ENCODE measurements at places on chromosomes 4 and X.
A peak's percentile ranks its signal among the peaks of the same experiment; 100 is the strongest.

- DNase-seq, result no peak
These were observed 7.3 kb upstream of the SRP72 start for GRCh38 chr4:56460085-56460484.

GRCh38 chrX:63735882-63736281 is 49.1 kb downstream of the ARHGEF9 start:
- no peak for DNase-seq

DNA sequence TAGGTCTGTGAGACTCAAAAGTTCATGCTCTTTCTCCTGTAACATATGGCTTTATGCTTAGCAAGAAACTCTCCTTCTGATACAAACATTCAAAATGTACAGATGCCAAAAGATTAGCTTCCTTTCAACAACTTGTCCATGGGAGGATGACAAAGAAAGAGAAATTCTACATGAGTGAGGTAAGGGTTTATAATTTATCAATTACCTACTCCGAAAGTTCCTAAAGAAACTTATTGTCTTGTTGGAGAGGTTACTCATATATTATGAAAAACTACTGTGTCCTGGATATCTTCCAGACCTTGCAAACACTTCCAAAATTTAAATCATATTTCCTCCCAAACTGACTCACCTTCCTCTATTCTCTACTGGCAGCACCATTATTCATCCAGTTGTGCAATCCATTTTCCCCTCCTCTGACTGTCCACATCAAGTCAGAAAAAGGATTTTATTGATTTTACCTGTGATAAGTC is 65.1 kb downstream of the ENPEP start:
- DNase-seq, result no peak

GRCh38 chrX:2928583-2929434 is at the start of gene ARSD:
ARSD (minus strand) TSS chrX:2929339; CDS start chrX:2929275, 64 bp downstream.
- DNase-seq, result peak; percentile 7

- DNase-seq, result no peak
These were observed 153.6 kb downstream of the MAGEB17 start for GRCh38 chrX:16320765-16321355.

GRCh38 chr4:93446038-93446437 is 382.5 kb upstream of the ATOH1 start:
- no peak for DNase-seq

DNA sequence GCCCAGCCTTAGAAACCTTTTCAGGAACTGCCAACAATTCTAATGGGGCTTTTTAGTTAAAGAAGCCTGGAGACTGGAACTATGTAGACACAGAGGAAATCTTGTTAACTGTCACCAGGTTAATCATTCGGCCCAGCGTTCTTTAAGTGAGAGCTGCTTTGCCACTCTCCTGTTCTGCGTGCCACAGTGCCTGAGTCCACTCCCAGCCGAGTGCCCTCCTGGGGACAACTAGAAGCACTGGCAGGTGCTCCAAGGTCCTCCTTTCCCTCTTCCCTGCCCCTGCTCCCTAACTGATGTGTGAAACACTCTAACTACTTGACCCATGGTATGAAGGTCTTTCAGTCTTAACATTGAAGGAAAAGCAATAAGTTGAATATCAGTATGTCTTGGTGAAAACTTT is 151.2 kb upstream of the TLL1 start:
- DNase-seq, result no peak

DNA sequence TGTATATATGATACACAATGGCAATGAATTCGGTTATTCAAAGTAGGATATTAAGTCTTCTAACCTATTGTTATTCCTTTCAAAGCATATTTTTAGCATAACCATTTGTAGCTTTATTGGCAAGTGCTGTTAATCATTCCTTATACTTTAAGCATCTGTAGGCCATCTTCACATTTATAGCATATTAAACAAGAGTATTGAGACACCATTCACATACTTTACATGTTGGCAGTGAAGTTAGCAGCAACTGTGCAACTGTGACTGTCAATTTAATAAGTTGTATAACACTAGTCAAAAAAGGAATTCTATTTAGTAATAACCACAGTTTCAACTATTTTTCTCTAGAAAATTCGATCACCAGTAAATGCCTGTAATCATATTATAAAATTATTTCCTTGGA is 107.3 kb upstream of the MYOZ2 start:
- DNase-seq, result no peak

DNA sequence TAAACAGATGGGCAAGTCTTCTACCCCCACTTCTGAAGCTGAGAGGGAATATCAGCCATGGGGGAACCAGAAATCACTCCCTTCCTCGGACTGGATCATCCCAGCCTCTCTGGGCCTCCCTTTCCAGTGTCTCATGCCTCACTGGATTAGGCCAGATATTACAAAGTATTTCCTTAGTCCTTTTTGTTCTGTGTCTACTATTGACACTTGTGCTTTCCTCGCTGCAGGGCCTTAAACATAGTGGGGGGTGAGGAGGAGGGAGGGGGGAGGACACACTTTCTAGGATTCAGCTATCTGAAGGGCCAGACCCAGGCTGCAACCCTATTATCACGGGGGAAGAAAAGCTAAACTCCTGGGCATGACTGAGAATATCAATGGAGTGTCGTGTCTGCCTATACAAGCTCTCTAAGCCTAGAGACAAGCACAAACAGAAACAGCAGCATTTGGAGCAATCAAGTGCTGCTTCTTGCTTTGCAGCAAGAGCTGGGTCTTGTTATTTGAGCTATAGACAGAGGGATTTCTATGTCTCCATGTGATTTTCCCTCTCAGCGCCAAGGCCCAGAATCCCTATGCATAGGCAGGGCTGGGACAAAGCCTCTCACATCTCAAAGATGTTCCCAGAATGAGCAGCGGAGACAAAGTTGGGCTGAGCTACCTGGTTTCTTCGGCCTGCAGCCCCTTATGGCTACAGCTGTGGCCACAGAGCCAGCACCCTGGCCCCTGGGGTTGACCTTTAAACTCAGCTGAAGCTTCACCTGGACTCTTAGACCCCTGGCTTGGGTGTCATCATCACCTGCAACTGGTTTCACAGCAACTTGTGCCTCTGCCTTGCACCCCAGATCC is 20.2 kb downstream of the PJA1 start:
- no peak for DNase-seq

DNA sequence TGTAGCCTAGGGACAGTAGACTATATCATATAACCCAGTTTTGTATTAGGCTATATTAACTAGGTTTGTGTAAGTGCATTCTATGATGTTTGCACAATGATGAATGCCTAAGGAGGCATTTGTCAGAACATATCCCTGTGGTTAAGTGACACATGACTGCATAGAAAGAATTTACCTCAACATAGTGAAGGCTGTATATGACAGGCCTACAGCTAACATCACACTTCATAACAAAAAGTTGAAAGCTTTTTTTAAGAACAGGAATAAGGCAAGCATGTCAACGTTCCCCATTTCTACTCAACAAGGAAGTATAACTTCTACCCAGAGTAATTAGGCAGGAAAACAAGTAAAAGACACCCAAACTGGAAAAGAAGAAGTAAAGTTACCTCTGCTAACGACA is 165.9 kb upstream of the NDST4 start:
- DNase-seq, result no peak

DNA sequence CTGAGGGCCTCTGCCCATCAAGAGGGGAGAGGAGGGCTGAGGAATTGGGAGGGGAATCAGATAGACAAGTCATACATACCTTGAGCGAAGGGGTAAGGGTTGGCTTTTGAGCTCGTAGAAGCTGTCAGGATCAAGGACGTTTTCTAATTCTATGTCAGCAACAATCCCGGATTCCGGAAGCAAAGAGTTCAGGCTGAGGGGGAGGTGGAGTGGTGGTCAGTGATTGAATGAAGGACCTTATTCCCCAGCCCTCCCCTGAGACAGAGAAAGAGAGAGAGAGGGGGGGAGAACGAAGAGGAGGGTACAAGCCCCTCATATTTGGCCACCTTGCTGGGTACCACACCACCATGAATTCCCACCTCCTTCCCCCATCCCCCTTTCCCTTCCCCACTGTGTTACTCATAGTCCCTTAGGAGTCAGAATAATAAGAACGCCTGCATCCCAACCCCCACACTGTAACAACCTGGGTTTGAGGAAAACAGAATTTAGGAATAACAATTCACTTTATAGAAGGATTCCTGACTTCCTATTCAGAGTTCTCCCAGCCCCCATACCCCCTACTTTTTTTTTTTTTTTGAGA is 2.7 kb downstream of the TFE3 start:
- DNase-seq, result no peak

GRCh38 chrX:53089925-53090324 is 4.0 kb upstream of the KANTR start:
- DNase-seq, result no peak

DNA sequence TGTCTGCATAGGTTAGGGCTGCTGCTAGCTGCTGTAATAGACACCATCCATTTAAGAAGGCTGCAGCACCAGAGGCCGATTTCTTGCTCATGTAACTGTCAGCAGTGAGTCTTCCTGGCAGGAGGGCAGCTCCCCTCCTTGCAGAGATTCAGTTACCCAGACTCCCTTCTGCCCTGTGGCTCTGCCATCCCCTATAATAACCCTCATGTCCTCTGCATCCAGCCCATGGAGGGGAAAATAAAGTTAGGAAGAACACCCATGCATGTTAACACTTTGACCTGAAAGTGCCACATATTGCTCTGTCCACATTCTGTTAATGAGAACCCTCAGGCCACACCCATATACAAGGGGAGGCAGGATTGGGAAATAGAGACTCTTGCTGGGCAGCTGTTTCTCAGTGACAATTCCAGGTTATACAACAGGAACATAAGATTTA is 5.4 kb downstream of the STBD1 start:
- DNase-seq, result no peak

- DNase-seq, result no peak
These were observed 137.3 kb upstream of the PDLIM3 start for GRCh38 chr4:185672618-185673017.

DNA sequence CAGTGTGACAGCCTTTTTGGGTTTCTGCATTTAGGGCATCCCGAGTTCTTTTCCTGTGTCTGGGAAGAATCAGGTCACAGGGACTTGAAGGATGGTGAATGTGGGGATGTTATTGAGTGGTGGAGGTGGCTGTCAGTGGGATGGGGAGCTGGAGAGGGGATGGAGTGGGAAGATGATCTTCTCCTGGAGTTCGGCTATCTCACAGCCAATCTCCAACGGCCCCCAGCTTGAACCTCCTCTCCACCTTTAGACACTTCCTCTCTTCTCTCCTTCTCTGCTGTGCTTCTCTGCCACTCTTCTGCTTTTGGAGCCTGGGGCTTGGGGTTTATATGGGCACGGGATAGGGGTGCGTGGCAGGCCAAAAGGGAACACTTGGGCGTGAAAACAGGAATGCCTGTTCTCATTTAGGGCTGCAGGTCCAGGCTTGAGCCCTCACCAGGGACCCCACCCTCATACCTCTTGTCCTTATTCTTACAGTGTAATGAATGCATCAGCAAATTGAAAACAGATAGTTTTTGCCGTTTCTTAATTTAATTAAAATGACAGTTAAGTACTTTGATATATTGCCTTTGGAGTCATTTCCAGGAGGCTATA is 37.5 kb downstream of the USP9X start:
- DNase-seq, result no peak

- no peak for DNase-seq
These were observed 153.7 kb upstream of the FGF16 start for GRCh38 chrX:77293331-77293995.

- no peak for DNase-seq
These were observed 315.4 kb downstream of the NR3C2 start for GRCh38 chr4:148126825-148127224.

DNA sequence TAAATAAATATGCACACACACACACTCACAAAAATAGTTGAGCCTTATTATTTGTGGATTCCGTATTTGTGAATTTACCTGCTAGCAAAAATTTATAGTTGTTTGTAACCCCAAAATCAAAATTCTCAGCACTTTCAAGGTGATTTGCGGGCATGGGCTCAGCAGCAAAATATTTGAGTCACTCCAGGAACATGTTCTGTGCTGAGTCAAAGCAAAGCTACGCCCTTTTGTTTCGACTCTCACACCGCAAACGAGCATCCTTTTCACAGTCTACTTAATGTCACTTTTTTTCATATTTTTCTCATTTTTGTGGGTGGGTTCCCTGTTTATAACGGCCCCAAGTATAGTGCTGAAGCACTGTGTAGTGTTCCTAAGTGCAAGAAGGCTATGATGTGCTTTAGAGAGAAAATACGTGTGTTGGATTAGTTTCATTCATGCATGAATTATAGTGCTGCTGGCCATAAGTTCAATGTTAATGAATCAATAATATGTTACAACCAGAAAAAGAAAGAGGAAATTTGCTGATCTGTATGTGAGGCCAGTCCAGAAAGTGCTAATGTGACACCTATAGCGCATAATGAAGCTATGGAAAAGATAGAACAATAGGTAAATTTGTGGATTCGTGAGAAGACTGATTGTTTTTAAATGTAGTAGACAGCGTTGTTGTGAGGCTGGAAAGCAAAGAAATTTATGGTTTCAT is 723.2 kb upstream of the AGA start:
- no peak for DNase-seq

- no peak for DNase-seq
These were observed 75.7 kb downstream of the ANXA3 start for GRCh38 chr4:78627046-78627965.

DNA sequence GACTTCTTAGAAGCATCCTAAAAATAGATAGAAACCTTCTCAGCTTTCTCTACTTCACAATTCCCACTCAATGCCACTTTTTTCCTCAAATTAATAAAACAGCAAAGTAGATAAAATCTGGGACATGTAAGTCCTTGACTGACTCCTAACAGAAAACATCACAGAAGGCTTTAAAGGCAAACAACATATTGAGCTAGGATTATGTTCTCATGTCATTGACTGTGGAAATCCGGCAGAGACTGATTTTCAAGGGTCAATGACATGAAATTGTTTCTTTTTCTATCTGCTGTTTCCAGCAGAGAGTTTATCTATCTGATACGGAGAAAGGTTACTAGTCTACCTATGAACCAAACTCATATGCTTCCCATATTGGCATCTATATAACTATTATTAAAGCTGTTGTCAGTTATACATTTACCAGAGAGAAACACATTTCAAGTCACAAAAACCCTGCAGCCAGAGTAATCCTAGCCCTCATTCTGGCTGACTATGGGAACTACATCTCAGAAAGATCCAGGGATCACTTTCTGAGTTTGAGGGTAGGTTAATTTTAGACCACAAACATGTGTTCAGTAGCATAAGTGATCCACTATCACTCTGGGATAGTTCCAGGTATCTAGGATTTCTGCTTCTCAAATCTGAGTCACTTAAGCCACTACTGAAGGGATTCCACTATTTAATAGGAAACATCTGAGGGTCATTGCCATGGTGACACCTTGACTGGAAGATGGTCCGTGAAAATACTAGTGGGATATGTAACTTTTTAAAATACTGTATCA is 147.6 kb downstream of the PPP3CA start:
- DNase-seq, result no peak
